ENCODE measurements at places on chromosomes 1 and 21.

- DNase-seq, result no peak
These were observed 1716.6 kb downstream of the MRPL39 start for GRCh38 chr21:23890652-23891051.

DNA sequence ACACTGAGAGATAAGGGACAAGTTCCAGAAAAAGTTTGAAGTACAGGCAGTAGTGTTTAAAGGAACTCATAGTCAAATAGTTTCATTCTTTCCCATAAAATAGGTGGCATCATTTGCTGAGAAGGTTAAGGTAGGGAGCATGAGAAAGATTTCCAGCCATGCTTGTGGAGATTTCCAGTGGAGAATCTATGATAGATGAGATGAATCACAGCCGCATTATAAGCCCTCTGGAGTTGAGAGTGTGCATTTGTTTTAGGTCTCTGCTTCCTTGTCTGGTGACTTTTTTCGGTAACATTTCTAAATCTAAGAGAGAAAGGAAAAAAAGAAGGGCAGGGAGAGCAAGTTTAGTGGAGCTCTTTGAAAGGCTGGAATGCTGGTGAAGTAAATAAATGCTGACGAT is 108.7 kb downstream of the DISP1 start:
- DNase-seq, result no peak

DNA sequence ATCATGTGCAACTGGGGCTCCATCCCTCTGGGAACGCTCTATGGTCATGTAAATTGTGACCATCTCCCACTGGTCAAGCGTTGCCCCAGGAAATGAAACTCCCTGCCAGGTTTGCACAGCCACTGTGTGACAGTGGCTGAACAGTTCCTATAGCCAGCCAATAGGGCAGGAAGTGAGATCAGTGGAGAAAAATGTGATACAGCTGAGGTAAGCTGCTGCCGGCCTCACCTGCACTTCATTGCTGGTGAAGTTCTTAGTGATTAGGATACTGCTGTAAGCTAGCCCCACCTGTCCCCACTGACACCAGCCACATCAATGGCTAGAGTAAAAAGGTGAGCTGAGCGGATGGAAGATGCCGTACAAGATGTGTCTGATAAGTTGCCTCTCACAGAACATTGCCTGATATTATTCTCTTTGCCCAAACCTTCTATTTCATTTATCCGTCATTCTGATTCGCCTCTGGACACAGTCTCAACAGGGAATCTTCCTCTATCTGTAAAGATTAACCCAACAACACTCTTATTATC is 38.4 kb upstream of the CDC42BPA start:
- no peak for DNase-seq

DNA sequence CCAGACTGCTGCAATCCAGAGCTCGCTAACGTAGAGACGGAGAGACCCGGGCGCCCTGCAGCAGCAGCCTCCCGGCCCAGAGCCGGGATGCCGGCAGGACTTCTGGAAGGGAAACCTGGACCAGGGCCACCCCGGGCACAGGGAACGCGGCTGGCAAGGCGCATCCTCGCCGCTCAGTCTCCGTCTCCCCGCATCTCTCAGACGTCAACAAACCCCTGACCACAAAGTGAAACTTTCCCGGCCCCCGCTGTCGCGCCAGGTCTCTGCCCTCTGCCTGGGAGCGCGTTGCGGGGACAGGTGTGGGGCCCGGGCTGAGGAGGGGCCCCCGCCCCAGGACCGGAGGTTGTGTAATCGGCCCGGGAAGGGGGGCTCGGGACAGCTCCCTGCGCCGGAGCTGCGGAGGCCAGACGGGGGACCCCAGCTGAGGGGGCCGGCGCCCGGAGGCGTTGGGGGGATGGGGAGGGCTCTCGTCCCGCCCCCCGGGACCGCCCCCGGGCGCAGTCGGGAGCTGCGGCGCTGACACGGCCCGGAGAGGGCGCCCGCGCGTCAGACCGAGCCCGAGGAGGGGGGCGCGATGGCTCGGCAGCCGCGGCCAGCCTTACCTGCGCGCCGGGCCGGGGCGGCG is 116.6 kb upstream of the HIVEP3 start:
- DNase-seq, result no peak

- DNase-seq, result no peak
These were observed 45.4 kb downstream of the RPL5 start for GRCh38 chr1:92877081-92877711.

All from stimulated activated CD4-positive, alpha-beta T cell treated with anti-CD3 and anti-CD28 coated beads, Interleukin-2, amount 100 ng/mL, for 48 hours (primary cell).